A549 (cell line): ENCODE measurements at places on chromosomes 16 and 17. TPM values are rescaled to one million over a fixed set of nuclear protein-coding genes. Genes with fewer than 3 reads are reported as not detected.

SDR42E1 gene
- polyA plus RNA-seq, result 1.3 to 1.7 TPM (median 1.4 TPM) in 3 replicates

GRCh38 chr16:51408357-51408756 lies 257.3 kb upstream of the SALL1 start:
- peak; percentile 30 for DNase-seq

CRHR1 gene
- polyA plus RNA-seq, result 0.12 TPM in 1 of 3 replicates, not detected in the others

DNA sequence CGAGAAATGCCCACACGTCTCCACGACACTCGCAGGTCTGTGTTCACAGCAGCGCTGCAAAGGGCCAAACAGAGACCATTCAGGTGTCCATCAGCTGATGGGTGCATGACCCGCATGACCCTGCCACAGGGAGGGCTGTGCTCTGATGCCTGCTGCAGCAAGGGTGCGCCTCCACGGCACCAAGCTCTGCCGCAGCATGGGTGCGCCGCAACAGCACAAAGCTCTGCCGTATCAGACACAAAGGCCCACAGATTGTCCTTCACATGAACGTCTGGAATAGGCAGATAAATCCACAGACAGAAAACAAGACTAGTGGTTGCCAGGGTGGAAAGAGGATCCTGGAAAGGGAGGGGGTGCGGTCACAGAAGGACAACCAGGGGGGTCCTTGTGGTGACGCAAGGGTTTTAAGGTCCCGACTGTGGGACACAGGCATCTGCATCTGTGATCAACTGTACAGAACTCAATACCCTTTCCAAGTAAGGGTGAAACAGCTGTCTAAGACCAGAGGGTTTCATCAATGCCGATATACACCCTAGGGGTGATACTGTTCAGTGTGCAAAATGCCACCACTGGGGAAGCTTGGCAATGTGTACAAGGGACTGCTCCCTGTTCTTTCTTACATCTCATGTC lies 121.0 kb downstream of the ANKRD11 start:
- DNase-seq, result no peak

- no peak for DNase-seq
These were observed 556.2 kb upstream of the EEF2KMT start for GRCh38 chr16:5653789-5654188.

- DNase-seq, result no peak
These were observed 2.5 kb upstream of the ZFHX3 start for GRCh38 chr16:73050201-73051099.

TLCD3B gene
- 0.35 to 0.71 TPM (median 0.68 TPM) in 3 replicates for polyA plus RNA-seq

DNA sequence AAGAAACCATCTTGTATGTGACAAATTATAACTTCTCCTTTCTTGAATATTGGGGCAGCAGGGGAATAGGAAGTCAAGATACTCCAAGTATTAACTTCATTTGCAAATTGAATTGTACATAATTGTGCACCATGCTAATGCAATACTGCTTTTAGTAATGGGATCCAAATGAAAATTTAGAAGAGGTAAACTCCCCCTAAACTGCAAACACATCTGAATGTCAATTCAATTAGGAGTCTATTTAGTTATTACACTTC lies 4.5 kb downstream of the STAT5B start:
- no peak for DNase-seq

DNA sequence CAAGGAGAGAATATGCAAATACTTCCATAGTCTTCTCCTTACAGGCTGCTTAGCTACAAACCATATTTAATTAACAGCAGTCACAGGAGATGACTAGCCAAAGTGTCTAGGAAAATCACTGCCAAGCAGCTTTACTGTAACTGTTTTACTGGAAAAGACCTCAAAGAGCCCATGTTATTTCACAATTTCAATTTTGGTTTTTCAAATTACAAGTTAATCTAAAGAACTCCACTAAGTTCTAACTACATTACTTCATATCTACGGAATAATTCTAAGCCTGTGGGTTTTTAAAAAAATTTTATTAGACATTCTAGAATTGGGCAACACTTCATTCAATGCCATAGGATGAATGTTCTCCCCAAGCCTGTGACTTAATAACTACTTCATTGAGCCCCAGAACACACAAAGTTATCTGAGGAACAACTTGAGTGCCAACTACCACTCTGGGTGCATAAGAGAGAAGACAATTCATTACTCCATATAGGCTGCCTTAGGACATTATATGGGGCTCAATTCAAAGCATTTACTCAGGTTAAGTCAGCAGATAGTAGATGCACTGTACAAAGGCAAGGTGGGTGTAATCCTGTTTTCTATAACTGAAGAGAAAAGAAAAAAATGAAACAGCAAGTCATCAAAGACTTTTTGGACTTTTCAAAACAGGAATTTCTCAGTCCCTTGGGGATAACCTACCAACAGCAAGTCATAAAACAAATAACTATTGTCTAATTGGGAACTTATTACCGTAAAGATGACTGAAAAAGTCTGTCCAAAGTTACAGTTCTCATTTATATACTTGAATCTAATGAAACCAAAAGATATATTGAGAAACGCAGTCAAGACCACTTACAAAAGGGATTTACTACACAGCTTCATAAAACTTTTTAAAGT lies 33.0 kb downstream of the STAT3 start:
- DNase-seq, result no peak

- peak; percentile 45 for DNase-seq
These were observed 118.1 kb downstream of the FTO start for GRCh38 chr16:53821957-53822625.

SNAI3 gene
- 0.05 to 0.08 TPM in 2 of 3 replicates, not detected in the other for polyA plus RNA-seq

- no peak for DNase-seq
These were observed 219.9 kb upstream of the NLRP1 start for GRCh38 chr17:5804251-5804650.

CSH1 gene
- not detected in 3 replicates for polyA plus RNA-seq

- no peak for DNase-seq
These were observed 1.6 kb downstream of the HOXB13 start for GRCh38 chr17:48726916-48727286.

DNA sequence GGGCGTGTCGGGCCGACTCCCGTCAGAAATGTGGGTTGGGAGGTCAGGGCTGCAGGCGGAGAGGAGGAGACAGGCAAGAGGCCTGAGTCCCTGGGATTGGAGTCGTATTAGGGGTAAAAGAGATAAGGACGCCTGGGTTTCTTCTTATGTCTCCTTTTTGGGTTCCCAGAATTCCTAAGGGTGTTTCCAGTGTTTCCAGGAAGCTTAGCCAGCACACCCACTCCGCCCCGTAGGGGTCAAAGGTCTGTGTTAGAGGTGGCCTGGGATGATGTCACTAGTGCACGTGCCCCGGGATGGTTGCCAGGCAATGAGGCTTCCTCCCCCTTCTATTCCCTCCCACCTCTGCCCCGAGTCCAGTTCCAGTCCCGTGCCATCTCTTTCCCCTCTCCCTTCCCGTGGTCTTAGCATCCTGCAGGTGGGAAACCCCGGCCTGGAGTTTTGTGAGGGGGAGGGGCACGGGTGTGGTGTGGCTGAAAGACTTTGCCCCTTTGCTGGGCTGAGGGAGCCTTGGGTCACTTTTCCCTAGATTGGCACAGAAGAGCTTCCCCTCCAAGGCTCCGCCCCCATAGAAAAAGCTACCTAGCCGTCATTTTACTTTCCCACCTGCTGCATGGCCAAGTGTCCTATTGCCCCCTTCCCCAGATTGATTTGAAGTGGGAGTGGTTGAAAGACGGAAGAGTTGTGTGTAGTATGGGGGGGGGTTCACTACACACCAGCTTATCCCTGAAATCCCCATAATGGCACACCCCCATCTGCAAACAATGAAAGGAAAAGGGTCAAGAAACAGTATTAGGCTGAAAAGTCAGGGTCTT lies 2.8 kb downstream of the KDM6B start:
- DNase-seq, result peak; percentile 87

CCL3 gene
- polyA plus RNA-seq, result not detected in 3 replicates

DNA sequence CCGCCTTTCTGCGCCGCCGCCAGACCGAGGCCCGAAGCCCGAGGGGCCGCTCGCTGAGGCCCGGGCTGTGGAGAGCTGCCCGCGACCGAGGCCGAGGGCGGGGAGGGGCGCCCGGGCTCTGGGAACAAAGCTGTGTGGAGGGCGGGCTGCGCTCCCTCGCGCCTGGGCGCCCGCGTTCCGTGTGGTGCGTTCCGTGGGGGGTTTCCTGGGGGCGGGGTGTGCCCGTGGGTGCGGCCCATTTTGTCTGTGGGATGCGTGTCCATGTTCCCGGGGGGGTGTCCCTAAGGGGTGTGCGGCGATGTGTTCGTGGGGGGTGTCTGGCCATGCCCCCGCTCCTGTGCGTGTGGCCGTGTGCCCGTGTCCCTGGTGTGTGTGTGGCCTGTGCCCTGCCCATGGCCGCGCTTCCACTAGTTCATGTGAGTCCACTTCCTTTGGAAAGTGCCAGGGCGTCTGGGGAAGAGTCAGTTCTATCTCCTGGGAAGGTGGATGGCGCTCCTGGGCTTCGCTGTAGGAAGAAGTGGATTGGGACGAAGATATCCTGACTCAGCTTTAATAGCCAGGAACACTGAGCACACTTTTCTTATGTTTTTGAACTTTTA lies 520 bp downstream of the JPT2 start:
- peak; percentile 52 for DNase-seq

STAT5B gene
- polyA plus RNA-seq, result 29.4 to 33.1 TPM (median 31.2 TPM) in 3 replicates

DNA sequence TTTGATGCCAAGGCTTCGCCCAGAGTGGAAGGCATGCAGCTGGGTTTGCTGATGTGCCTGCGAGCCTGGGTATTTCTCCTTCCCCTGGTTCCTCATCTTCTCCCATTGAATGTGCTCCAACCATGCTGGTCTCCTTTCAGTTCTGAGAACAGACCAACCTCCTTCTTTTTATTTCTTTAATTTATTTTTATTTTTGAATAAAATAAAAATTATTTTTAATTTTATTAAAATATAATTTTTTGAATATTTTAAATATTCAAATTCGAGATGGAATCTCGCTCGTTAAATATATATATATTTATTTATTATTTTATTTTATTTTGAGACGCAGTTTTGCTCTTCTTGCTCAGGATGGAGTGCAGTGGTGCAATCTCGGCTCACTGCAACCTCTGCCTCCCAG lies 30.2 kb upstream of the GPRC5B start:
- DNase-seq, result no peak

DNA sequence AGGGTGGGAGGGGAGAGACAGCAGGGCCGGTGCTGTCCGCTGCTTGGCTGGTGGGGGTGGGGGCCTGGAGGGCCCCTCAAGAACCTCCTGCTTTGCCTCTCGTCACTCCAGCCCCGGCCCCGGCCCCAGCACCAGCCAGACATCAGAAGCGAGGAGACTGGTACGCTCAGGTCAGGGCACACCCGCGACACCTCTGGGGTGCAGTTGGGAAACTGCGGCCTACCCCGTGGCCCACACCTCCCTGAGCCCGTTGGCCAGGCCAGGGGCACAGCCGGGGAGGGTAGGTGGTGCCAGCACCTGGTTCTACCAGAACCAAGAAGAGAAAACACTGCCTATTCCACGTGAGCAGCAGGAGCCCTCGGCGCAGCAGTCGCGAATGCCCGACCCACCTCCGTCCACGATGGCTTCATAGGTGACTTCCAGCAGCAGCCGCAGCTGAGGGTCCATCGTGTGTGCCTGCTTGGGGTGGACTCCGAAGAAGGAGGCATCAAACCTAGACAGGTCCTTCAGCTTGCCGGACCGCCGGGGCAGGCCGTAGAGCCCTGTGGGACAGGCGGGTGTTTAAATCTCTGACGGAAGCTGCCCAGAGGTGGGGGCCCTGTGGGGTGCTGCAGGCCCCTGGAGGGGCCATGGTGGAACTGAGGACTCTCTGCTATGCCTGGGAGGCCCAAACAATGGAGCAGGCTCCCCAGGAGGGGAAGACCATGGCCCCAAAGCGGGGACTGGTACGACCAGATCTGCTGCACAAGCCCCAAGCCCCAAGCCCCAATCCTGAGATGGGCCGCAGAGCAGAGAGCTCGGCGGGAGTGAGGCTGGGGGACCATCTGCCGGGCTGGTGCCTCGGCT lies 2.9 kb downstream of the FASN start:
- DNase-seq, result no peak
